Cortex of kidney (tissue), 1 donor: ENCODE measurements at places on chromosomes 12 and 14.

GRCh38 chr14:69493038-69493437 is 8.5 kb downstream of the PLEKHD1 start:
- no peak for DNase-seq

DNA sequence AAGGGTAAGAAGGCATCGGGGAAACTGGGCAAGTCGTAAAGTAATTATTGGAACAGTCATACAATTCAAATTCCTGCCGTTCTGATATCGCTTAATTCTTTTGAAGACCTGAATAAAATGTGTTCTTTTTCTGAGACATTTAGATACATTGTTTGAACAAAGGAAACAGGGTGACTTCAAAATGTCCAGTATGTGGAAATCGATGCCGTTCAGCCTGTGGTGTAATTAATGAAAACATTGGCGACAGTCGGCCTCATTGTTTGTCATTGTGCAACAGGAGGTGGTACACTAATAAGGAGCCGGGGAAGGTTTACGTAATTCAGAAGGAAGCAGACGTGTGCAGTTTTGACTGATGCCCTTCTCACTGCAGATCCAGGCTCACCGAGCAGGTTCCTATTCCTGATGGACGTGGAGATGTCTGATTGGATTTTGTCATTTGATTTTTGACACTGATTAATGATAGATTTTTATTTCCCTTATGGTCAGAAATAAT is 92.7 kb downstream of the BORCS5 start:
- no peak for DNase-seq

DNA sequence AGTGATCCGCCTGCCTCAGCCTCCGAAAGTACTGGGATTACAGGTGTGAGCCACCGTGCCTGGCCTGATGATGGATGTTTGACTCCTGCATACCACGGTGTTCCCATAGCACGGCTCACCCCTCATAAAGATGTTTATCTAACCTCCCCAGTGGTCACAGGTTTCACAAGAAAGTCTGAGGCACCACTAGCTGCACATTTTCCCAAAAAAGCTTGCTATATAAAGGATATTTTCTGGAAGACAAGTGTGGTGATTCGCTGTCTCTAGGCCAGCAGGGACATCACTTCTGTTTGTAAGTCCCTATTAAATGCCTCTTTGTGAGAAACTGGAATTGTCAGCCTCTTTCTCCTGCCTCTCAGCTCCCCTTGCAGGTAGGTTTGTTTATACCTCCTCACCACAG is 18.3 kb downstream of the PLEK2 start:
- DNase-seq = no peak

DNA sequence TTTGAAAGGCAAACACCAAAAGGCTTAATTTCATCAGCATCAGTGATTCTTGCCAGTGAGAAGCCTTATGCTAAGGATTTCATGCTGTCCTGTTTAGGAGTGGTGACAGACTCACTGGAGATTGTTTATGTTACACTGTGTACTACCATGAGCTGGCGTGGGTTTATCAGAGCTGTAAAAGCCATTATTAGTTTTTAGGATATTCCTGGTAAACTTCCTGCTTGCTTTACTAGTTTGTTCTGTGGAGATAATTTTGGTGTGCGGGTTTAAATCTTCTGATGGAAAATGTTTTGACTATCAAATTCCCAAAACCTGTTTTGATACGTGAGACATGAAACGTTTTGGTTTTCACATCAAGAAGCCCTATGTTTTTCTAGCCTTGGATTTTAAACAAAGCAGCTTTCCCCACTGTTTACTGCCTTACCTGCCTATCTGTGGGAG is 15.2 kb downstream of the PPFIBP1 start:
- no peak for DNase-seq

- DNase-seq = no peak
Measured at GRCh38 chr14:30053103-30053502, 125.5 kb upstream of the PRKD1 start.

GRCh38 chr12:124259154-124260066 is 35.5 kb upstream of the RFLNA start:
- no peak for DNase-seq

- DNase-seq = no peak
Measured at GRCh38 chr12:96211988-96212387, 17.8 kb downstream of the ELK3 start.

DNA sequence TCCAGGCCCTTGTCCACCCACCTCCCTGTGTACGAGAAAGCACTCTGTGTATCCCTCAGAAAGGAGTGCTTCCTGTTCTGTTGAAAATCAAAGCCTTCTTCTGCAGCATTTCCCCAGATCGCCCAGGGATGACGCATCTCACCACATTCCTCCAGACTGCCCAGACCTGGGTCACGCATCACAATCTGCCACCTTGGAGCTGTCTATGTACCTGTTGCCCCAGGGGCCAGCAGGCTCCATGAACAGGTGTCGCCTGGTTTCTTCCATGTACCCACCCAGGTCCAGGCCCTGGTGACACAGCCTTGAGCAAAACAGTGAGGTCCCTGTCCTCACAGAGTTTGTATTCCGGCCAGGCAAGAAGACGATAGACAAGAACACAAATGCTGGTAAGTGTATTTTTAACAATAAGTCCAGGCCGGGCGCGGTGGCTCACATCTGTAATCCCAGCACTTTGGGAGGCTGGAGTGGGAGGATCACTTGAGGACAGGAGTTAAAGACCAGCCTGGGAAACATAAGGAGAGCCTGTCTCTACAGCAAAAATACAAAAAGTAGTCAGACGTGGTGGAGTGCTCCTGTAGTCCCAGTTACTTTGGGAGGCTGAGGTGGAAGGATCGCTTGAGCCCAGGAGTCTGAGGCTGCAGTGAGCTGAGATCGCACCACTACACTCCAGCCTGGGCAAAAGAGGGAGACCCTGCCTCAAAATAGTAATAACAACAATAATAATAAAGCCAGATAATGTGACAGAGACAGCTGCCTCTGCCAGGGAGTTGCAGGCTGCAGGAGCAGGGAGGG is 6.8 kb upstream of the PPP1R13B start:
- DNase-seq = no peak

GRCh38 chr14:32022525-32022924 is 54.6 kb upstream of the ARHGAP5 start:
- DNase-seq = no peak

DNA sequence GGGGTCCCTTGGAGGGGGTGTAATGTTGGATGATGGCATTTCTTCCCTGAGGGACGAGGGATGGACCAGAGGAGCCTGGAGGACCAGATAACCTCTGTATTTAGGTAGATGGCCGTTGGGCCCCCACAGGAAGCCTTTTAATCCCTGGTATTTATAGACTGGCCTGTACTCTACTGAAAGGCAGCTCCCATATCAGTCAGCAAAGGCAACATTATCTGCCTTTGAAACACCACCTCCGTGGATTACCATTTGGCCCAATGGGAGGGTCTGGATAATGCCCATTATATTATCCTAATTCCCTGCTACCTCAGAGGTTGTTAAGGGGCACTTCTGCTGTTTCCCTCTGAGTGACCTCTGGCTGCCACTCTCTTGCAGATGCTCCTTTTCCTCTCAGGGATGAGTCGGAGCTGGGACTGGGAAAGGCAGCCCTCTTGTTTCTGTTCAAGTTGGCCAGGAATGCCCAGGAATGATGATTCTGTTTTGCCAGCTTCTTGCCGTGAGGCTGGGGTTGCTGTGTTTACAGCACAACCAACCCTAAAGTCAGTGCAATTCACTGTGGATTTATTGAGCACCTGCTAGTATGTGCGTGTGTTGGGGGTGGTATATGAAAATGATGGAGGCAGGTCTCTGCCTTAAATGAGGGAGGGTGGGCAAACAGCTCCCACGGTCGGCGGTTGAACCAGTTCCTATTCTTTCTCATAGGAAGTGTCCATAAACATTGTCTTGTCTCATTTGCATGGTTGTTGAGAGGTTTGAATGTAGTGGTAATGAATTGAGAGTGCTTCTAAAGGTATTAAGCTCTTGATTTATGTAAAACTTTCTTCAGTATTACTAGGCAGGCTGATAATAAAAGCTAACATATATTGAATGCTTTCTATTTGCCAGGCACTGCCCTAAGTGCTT is 18.1 kb downstream of the SUSD6 start:
- DNase-seq = no peak

DNA sequence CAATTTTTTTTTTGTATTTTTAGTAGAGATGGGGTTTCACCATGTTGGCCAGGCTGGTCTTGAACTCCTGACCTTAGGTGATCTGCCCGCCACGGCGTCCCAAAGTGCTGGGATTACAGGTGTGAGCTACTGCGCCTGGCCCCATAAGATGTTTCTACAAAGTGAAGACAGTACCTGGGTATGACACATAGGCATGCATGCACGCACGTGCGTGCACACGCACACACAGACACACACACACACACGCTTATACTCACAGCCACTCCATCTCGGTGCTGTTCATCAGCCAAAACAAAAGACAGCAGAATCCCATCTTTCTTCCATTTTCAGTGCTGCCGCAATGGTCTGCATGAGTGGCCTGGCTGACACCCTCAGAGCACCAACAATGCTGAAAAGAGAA is 63.9 kb downstream of the VCPKMT start:
- no peak for DNase-seq

DNA sequence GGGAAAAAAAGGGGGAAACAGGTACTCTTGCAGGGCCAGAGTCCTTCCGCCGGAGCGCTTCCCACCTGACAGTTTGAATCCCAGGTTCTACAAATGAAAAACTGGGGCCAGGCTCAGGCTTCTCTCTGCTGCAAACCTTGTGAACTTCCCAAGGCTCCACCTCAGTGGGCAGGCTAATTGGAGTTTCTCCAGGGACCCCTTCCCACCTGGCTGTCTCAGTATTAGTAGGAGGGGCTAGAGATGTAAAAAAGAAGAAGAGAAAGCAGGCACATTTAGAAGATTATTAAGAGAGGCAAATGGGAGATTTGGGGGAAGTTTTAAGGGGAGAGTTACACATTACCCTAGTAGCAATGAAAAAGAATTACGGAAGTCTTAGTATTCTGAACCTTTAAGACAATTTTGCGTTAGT is 20.0 kb upstream of the CLEC2D start:
- DNase-seq = no peak

DNA sequence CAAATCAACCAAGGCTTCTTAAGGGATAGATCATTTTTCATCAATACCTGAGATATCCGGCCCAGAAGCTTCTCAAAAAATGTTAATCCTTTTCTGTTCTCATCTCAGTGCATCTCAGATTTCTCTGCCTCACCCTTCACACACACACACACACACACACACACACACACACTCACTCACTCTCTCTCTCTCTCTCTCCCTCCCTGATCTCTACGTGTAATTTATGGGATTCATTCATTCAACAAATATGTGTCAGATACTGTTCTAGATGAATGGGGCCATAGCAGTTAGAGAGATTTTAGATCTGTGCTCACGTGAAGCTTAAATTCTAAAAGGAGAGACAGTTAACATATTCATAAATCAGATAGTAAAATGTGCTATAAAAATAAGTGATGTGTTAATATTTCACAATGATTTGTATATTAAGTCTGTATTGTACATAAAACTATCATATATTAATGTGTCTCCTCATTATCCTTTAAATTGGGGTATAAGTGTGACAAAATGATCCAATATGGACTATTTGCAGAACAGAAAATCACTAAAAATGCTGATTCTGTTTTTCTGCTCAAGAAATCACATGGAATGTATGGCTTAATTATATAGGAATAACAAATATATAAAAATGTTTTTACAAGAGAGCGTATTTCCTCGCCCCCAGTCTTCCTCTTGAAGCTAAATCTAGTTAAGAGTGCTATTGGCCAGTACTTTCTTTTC is 7.3 kb upstream of the FRMD6 start:
- no peak for DNase-seq

- DNase-seq = no peak
Measured at GRCh38 chr12:50765095-50765911, 1.4 kb downstream of the ATF1 start.

GRCh38 chr14:70708717-70709570 is 67.2 kb downstream of the TTC9 start:
- no peak for DNase-seq

DNA sequence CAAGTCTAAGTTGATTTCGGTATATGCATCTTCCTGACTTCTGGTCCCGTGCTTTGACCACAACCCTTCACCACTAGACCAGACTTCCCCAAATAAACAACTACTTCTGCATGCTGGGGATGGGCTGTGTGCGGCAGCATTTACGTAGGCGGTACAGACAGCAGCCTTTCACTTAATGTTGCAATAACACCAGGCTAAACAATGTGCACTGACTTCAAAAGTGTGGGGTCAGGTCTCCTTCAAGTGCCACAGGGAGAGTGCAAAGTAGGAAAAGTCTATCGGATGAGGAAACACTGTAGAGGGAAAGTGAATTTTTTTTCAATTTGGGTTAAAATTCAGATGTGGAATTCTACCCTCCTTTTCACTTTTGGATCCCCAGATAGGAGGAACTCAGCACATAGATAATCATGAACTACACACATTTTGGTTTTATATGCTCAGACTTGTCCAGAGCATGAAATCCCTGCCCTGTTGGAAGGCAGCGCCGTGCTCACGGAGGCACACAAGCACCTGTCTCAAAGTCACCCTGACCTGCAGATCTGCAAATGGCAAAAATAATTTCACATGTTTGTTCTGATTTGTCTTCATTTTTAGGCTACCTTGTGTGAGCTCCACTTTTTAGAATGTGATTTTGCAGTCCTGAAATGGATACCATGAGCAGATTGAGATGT is 3.6 kb upstream of the FOS start:
- DNase-seq = no peak

GRCh38 chr12:591167-592023 is 71.8 kb downstream of the NINJ2 start:
- DNase-seq = no peak

DNA sequence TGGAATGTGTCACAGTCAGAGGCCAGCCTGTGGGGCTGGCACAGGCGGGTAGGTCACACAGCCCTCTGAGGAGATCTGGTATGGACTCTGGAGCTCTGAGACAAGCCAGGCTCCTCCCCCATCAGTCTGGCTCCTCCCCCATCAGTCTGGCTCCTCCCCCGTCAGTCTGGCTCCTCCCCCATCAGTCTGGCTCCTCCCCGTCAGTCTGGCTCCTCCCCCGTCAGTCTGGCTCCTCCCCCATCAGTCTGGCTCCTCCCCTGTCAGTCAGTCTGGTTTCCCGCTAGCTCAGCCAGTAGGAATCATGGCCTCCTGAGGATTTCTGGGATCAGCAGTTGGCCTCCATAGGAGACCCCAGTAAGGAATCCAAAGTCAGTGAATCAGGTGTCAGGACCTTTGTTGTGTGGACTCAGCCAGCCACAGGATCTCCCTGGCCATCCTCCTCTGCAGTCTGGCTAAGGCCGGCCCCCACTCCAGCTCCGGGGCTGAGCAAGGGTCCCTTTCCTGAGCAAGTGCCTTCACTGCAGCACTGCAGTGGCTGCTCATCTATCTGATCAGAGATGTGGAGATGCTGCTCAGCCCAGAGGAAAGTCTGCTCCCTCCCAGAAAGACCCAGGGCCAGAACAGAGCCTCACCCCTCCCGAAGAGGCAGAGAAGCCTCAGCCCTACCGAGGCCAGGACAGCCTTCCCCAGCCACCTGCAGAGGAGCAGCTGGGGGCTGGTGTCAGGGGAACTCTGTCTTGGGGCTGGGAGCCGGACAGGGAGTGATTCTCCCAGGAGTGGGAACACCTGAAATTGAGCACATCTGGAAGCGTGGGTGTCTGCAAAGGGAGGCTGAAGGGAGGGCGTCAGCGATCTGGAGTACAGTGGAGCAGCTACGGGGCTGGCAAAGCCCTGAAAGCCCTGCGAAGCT is 35.7 kb downstream of the IQSEC3 start:
- no peak for DNase-seq

- no peak for DNase-seq
Measured at GRCh38 chr14:92591346-92591745, 77.8 kb downstream of the RIN3 start.
